ENCODE measurements at places on chromosomes 3 and 15. TPM values are rescaled to one million over a fixed set of nuclear protein-coding genes. Genes with fewer than 3 reads are reported as not detected.

ADGRG7 gene
- 17.0 TPM for total RNA-seq

SETMAR gene
- total RNA-seq: 7.0 TPM

SEMA5B gene
- 1.0 TPM for total RNA-seq

CLDN18 gene
- 0.23 TPM for total RNA-seq

SLC12A1 gene
- not detected for total RNA-seq

SEC11A gene
- 59.0 TPM for total RNA-seq

SCN11A gene
- 0.15 TPM for total RNA-seq

TXNRD3 gene
- total RNA-seq: 10.7 TPM

KBTBD13 gene
- total RNA-seq: not detected

ACKR2 gene
- 17.6 TPM for total RNA-seq

RARRES1 gene
- total RNA-seq: 1.3 TPM

- no peak for DNase-seq
These were observed 33.4 kb downstream of the FRMD4B start for GRCh38 chr3:69352305-69353087.

GRCh38 chr15:27123808-27124207, 152.8 kb downstream of the GABRG3 start:
- no peak for DNase-seq

DNA sequence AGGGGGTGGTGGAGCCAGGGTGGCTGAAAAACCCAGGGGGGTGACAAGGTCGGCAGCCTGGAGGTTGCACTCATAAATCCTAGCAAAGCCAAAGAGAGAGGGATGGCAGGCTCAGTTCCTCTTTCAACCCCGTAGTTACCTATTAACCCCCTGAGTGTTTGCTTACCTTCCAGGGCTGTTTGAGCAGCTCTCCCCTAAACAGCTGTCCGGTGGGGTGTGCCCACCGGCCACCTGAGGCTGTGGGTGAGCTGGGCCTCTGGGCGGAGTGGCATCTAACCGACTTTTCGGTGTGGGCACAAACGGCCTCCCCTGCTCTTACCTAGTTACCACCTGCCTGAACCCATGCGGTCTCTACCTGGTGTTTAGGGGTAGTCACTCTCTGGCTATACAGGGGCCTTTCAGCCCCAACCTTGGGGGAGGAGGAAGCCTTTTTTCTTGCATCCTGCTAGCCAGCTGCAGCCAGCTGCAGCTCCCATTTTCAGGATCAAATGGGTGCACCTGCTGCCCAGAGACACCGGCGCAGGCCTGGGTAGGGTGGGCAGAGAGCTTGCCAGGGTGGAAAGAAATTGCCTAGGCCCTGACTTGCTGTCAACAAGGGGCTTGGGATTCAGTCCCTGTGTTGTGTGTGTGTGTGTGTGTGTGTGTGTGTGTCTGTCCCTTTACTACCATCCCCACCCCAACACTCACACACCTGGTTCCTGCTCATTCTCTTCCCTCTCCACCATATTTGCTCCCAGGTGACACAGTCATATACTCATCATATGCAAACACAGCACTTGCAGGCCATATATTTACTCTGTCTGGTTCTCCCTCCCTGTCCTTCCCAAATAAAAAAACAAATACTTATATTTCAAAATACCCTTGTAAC, 3.7 kb downstream of the DLL4 start:
- DNase-seq: no peak

DNA sequence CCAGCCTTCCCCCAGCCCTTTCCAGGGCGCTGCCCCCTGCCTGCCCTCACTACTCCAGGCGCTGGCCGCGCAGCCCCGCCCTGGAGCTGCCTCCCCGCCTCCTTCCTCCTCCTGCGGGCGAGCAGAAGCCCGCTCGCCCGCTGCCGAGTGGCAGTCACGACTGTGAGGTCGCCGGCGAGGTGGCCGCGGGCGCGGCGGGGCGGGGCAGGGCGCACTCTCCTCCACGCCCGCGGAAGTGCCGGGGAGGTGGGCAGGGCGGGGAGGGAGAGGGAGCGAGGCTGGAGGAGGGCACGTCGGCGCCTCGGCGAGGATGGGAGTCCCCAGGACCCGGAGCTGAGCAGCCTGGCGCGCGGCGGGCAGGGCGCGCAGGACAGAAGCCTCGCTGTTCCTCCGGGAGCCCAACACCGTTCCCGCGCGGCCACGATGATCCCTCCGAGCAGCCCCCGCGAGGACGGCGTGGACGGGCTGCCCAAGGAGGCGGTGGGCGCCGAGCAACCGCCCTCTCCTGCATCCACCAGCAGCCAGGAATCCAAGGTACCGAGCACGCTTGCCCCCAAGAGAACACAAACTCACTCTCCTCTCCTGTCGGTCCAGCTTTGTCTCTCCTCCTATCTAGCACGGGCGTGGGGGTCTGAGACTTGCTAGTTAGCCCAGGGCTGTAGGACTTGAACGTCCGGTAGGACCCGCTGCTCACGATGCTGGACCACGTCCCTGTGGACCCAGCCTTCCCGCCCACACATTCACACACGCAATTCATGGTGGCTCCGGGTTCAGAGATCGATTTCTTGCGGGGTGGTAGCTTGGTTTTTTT, at the start of gene STAC:
STAC (plus strand) TSS at position 284 of the 811 bp plus-strand sequence; CDS start at position 424, 140 bp downstream.
- no peak for DNase-seq

DNA sequence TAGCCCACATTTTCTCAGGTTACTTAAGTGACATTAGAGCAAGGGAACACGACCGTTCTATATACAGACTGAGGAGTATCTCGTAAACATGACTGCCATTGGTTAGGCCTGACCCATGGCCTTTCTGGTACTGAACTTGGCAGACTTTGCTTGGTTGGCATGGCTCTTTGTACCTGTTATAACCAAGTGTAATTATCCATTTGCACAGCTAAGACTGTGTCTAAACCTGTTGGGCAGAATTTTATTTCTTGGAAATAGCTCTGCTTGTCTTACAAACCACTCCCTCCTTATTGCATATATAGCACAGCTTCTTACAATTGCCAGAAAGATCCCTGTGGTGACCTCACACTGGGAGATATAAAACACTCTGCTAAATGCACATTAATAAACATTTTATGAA, 106.9 kb downstream of the P2RY1 start:
- DNase-seq: no peak

DNA sequence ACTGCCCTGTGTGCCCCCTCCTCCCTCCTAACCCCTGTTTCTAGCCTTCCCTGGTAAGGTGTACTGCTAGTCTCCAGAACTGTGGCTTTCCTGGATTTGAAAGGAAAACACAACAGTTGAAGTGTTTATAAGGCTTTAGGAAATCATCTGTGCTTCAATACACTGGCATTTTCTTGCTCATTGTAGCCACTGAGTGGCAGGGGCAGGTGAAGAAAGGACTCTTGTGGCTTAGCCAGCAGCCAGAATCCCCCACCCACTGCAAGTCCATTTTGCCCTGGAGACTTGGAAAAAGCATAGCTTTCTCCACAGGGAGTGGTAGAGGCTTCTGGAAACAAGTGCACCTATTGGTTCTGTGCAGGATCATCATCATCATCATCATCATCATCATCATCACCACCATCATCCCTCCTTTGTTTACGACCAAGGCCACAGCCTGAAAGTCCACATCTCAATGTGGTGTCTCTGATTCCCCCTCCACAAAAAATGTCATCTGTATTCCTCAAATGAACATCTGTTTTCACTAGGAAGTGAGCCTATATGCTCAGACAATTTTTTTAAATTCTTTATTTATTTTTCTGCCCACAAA, 33.4 kb downstream of the AQP9 start:
- no peak for DNase-seq

GRCh38 chr3:60774617-60775016, 476.6 kb downstream of the FHIT start:
- no peak for DNase-seq

DNA sequence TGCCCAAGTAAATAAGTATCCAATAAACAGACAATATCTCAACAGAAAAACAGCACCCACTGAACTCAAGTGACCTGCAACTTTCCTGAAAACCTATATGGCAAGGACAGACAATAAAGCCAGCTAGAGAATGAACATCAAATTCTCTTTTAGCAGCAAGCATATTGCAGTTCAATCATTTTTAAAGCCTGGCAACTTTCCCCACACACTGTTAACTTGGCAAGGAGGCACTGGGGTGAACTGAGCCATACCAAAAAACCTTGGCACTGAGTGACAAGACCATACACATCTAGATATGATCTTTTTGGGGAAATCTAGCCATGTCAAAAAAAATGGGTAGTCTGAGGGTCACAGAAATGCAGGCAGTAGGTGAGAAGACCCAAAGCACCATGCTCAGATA, 174.6 kb downstream of the STT3B start:
- DNase-seq: no peak

- DNase-seq: no peak
These were observed 20.7 kb downstream of the GBE1 start for GRCh38 chr3:81740731-81741130.

DNA sequence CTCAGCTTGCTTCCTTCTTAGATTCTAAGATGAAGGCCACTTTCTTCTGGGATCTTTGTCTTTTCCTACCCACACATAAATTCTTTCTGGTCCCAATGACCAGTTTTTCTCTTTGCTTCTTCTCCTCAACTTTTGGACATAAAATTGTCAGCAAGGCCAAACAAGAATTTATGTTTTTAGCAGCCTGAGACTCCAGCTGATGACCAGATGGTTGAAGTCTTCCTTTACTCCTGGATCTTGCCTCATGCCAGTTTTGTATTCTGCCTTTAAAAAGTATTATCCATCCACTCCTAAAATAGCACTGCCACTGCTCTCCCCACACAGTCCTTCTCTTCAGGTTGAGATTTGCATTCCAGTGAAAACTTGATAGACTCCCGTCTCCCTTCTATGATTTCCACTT, 236.0 kb downstream of the VPS13C start:
- no peak for DNase-seq

GRCh38 chr3:50486219-50486888, 17.1 kb downstream of the CACNA2D2 start:
- DNase-seq: no peak

DNA sequence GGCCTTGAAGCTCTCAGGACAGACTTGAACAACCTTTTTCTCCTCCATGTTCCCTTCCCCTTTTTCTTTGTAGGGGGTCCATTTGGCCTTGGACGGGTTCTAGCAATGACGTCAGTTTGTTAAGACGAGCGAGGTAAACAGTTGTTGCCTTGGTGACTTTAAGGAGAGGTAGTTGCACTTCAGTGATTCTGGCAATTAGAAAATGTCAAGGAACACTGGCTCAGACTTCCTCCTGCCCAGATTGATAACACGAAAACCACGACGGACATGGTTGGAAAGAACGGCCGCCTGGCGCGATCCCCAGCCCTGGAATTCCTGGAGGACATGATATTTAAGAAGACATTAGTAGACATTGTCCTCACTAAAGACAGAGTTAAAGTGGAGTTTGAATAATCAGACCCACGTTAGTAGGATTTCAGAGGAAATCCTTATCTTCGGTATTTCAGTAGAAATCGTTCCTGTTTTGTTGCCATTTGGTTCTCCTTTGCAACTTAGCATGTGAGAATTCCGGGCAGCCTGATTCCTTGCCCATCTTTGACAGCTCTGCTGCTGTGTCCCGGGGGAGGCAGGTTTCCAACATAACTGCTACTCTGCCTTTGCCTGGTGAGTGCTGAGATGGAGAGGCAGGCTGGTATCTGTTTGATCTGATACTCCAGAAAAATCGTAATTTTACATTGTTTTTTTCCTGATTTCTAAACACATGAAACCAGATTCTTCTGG, 87.3 kb downstream of the ST6GAL1 start:
- no peak for DNase-seq

- no peak for DNase-seq
These were observed 944.4 kb downstream of the VGLL3 start for GRCh38 chr3:86046436-86047136.

GRCh38 chr3:184718431-184718830, 6.6 kb upstream of the MAGEF1 start:
- peak; percentile 5 for DNase-seq

DNA sequence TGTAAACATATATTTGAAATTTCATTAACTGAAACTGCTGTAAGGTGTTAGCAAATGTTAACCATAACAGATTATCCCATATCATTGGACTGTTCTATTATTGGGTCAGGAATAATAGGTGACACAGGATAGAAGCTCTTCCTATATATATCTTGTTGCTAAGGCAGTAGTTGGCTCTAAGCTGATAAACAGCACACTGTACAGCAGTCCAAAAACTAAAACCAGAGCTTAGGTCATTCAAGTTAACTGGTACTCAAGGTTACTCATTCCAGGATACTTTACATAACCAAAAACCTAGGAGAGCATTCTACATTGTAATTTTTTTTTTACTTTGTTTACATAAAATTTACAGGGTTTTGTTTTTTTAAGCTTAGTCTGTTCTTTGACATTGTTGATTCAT, 8.9 kb downstream of the DNAJC19 start:
- DNase-seq: no peak

GRCh38 chr3:107870096-107870495, 220.7 kb downstream of the CD47 start:
- DNase-seq: no peak

DNA sequence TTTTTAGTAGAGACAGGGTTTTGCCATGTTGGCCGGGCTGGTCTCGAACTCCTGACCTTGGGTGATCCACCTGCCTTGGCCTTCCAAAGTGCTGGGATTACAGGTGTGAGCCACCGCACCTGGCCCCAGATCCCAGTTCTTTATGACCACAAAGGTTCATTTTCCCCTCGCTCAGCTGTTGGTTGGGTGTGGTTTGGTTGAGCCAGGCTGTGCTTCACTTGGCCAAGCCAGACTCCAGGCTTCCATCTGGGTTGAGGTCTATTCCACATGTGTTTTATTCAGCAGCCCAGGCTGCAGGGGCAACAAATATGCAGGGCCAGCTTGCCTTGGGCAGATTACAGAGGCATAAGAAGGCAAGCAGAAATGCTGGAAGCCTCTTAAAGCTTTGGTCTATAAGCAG, 13.7 kb downstream of the CGNL1 start:
- no peak for DNase-seq

DNA sequence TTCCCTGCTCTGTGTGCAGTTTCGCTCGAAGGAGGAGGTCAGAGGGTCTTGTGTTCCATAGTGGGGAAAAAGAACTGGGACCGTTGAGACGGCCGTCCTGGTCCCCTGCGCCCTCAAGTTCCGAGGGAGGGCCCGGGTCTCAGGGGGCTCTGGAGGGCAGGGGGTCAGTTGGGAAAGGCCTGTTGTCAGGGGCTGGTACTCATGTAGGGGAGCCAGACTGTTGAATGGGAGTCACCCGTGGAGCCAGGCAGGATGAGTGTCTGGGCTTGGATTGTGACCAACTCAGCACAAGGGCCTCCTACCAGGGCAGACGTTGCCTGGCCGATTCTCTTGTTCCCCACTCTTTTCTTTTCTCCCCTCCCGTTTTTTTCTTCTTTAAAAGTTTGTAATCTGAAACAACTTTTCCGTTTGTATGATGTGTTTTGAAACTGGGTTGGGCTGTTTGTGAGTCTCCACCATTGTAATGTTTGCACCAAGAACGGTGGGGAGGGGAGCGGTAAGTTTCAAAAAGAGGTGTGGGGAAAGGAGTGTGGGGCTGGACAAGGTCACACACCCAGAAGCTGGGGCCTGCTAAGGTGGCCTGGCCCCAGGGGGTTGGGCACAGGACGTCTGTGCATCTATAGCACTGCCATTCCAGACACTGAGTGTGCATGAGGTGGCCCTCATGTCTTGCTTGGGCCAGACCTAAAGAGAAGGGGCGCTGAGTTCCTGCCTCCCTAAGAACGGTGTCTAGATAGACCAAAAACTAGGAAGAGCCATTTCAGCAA, 1.1 kb downstream of the CMTM7 start:
- DNase-seq: no peak

- DNase-seq: no peak
These were observed 2.8 kb upstream of the CLDND1 start for GRCh38 chr3:98525494-98525893.

- no peak for DNase-seq
These were observed 2.0 kb downstream of the BHLHE40 start for GRCh38 chr3:4981294-4981664.

- DNase-seq: no peak
These were observed 734.2 kb upstream of the GBE1 start for GRCh38 chr3:82495655-82496054.

Measured in left lobe of liver (tissue), 2 donors.